ENCODE measurements at places on chromosomes 1 and 21.

GRCh38 chr21:42344631-42345030 is 6.2 kb downstream of the TFF2 start:
- DNase-seq = no peak

GRCh38 chr1:35666916-35667315 is 25.6 kb upstream of the PSMB2 start:
- no peak for DNase-seq

- DNase-seq = no peak
Measured at GRCh38 chr1:105137543-105138457, 1388.1 kb downstream of the AMY1C start.

GRCh38 chr1:119898530-119898929 is 2.2 kb upstream of the ADAM30 start:
- DNase-seq = no peak

- no peak for DNase-seq
Measured at GRCh38 chr21:34105947-34106541, 32.7 kb downstream of the MRPS6 start.

DNA sequence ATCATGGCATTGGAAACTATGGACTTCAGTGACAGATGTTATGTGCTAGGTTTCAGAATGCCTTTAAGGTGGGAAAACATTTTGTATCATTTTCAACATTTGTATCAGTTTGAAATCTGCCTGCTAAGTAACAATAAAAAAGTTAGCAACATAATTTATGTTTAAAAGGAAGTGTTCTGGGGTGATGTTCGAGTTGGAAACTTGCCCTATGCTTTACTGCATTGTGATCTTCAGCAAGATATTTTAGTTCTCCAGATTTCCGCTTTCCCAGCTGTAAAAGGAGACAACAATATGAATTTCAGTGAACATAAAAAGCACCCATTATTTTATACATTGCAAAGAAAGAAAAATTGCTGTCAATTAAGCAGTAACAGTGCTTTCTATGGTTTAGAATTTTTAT is 187.4 kb downstream of the DISC1 start:
- no peak for DNase-seq

DNA sequence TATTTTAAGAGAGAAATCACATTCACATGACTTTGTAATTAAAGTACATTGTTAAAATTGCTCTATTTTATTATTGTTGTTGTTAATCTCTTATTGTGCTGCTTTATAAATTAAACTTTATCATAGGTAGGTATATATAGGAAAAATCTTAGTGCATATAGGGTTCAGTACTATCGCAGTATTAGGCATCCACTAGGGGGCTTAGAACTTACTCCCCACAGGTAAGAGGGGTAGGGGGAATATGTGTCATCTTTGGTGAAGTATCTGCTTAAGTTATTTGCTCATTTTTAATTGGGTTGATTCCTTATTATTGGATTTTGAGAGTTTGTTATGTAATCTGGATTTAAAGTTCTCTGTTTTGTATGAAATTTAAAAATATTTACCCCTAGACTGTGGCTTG is 385.2 kb downstream of the DUSP10 start:
- DNase-seq = no peak

DNA sequence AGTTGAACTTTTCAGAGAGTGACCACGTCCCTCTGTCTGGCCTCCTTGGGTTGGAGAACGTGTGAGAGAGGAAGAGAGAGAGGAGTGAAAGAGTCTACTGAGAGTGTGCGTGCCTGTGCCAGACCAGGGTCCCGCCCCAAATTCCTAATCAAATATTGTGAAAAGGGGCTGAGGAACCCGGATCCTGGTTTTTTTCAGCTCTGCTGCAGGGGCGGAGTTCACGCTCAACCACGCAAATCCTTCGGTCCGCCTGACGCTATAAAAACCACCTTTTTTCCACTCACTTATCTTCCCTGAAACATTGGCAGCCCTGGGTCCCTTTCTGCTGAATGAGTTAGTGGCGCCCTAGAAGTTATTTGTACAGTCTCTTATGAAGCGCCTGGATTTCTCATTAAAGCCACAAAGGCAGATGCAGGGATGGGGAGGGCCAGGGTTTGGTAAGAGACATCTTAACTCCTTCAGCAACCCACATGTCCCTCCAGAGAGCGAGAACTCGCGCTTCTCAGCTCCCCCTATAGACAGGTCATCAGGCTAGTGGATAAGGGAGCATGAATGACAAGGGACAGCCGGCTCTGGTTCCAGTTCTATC is at the start of gene FMOD:
FMOD (minus strand) TSS at position 86 of the 589 bp plus-strand sequence. CDS start 2,852 bp downstream, outside the sequence.
- DNase-seq = no peak

DNA sequence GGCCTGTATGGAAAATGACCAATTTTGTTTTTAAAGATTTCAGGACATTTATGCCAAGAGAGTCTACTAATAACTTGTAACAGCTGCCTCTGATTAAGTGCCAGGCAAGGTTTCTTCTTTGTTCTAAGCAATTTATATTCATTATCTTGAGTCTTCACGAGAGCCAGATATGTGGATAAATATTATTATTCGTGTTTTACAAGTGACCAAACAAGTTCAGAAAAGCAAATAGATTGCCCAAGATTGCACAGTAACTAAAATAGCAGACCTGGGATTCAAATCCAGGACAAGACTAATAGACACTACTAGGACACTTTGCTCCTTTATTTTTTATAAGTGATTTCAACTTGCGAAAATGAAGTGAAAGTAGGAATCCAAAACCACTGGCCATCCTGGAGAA is 30.1 kb upstream of the DPT start:
- DNase-seq = no peak

GRCh38 chr1:100657876-100658715 is 61.4 kb upstream of the VCAM1 start:
- DNase-seq = no peak

DNA sequence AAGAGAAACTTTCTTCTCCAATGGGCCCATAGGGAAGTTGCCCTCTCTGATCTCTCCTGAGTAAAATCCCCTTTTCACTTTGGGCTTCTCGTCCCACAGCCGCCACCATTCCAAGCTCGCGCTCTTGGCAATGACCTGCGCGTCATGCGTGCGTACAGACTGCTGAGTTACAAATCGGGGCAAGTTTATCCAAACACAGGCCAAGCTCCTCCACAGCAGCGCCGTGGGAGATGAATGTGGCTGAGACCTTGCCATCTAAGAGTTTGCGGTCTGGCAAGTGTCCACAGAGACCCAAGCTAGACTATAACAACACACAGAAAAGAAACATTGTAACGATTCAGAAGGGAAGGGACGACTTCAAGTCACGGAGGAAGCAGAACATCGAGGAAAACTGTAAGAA is 116.3 kb upstream of the SOD1 start:
- DNase-seq = no peak

Data from activated naive CD4-positive, alpha-beta T cell treated with Interleukin-2 at 50 U/mL for 16 hours (primary cell).